ENCODE measurements at places on chromosomes 5 and 9.

DNA sequence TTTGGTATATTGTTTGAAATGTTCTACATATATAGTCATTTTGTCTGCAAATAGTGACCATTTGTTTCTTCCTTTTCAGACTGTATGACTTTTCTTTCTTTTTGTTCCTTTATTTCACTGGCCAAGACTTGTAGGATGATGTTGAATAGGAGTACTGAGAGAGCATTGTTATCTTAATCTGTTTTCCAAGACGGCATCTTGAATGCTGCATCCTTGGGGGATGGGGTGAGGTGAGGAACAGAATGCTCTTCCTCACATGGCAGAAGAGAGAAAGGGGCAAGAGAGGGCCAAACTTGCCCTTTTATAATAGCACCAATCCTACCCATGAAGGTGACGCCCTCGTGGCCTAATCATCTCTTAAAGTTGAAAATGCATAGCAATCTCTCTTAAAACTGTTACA is 3.7 kb upstream of the ZNF510 start:
- no peak for DNase-seq

DNA sequence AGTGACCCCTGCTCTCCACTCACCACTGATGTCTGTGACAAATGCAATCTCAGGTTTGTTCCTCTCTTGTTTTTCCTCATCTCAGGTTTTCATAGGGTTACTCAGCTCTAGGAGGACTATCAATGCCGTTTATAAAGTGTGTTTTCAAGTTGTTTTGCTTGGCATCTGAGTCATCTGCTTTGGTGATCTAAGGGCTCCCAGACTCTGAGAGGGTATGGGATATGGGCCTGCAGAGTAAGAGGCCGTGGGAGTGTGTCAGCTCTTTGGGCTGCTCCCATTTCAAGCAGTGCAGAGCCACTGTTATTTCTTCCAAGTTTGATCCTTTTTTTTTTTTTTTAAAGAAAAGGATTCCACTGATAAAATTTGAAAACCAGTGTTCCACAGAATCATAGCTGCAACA is 46.3 kb downstream of the NNT start:
- DNase-seq: no peak

DNA sequence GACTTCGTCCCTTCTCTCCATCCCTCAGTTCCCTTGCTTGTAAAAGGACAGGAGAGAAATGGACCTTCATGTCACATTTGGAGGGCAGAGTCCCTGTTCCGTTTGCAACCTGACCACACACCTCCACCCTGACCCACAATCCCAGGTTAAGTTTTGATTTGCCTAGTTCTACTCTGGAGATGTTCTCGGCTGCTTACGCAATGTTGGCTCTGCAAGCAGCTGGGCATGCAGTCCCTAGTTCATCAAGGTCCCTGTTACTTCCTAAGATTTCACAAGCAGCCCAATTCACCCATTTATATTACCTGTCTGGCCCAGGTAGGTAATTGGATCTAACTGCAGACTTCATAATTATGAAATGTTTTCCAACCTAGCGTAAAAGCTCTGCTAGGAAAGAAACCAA is 28.8 kb downstream of the SLIT3 start:
- DNase-seq: no peak

- no peak for DNase-seq
Observed at GRCh38 chr9:89765211-89765946, 160.6 kb downstream of the GADD45G start.

DNA sequence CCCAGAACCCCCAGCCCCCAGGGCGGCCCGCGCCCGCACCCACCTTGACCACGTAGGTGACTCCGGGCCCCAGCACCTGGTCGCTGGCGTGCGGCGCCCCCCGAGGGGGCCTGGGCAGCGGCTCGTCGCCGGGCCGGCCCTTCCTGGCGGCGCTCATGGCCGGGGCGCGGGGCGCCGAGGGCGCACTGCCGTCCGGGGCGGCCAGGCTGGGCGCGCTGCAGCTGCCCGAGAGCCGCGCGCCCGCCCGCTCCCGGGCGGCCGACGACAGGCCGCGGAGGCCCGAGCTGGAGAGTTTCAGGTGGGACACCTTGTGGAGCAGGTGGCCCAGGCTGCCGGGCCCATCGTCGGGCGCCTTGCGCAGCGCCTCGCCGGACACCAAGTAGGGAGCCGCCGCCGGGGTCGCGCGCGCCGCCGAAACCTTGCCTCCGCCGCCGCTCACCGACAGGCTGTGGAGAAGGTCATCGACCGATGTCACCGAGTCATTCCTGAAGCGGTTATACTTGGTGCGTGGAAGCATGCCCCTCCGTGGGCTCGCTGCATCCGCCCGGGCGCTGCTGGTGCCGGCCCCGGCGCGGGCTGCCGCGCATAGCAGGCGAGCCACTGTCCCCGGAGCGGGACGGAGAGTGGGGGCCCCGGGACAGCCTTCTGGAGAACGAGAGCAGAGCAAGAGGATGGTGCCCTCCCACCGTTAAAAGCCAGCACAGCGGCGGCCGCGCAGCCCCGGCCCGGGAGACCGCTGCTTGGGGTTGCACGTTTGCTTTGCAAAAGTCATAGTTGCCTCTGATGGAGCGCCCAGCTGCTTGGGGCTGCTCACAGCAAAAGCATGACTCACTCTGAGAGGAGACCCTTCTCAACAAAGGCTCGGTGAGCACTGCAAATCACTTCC is at the start of gene SHC3:
SHC3 (minus strand) TSS at position 875 of the 886 bp plus-strand sequence; CDS start at position 517, 358 bp downstream.
- DNase-seq: no peak

DNA sequence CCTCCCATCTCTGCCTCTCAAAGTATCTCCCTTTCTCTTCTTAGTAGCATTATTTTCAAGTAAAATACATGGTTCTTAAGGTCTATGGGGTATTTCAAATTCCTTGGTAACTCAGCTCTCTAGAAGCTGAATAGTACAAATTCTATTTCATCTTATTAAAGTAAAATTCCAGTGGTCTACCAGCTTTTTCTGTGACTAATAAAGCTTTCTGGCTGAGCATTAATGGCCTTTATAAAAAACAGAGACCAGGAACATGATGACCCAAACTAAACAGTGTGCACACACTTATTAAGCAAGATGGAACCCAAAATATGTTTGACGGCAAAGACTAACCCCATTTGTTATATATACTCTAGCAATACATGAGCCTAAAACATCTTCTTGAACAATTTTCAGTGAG is 142.6 kb downstream of the OR2K2 start:
- no peak for DNase-seq

GRCh38 chr5:3220638-3221288 is 374.9 kb upstream of the IRX1 start:
- DNase-seq: no peak

DNA sequence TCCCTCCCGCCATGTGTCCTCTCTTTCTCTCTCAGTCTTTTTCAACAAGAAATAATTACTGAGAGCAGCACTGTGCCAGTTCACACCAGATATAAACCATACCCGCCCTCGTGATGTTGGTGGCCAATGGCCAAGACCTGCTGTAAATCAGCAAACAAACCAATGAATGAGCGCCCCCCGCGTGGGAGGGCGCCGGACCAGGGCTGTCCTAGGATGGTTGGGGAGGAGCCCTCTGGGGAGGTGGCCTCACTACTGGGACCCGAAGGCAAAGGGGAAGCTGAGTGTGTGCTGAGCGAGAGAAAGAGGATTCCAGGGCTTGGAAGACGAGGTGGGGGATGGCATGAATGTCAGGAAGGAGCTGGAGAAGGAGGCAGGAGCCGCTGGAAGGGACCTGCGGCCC is 51.2 kb upstream of the BARHL1 start:
- DNase-seq: no peak

DNA sequence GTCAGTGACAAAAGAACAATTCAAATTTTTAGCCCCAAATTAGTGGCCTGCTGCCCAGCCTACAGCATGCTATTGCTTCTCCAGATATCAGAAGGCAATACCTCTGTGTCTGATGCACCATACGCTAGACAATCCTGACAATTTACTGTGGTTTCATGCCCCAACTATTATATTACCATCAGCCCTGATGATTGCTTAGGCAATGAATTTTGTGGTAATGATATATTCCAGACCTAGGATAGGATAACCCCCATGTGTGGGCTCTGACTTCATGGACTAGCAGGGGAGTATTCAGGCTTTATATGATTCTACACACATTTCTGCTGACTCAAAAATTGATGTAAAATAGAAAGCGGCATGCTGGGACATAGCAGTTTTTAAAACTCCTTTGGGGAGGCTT is 168.7 kb upstream of the FST start:
- DNase-seq: no peak

- DNase-seq: no peak
Observed at GRCh38 chr5:33713136-33713765, 178.5 kb downstream of the ADAMTS12 start.

DNA sequence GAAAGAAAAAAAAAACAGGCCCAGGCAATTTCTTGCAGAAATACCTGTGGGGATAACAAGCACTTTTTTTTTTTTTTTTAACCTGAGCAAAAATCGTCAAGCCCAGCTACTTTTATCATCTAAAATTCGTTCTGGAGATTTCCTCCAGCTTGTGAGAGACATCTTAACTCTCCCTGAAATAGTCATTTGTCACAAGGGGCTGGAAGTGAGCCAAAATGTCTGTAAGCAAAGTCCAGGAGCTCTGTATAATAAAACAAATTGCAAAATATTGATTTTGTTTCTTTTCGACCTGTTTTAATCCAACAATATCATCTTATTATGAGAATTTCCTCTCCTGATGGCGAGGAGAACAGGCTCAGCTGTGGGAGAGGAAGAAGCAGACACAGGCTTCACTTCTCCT is 168.4 kb downstream of the TTLL11 start:
- no peak for DNase-seq

DNA sequence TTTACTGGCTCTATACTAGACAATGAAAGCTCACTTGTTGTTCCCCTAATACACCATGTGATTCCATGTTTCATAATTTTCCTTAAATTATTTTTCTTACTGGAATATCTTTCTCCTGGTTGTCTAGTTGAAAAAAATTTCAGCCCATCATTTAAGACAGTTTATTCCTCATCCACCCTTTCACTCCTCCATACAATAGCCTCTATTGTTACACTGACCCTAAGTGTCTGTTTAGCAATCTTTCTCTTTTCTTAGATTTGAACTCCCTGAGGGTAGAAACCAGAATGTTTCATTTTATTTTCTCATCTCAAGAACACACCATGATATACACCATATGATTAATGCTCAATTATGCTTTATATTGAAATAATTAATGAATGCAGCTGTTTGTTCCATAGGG is 413.4 kb upstream of the ITGA1 start:
- no peak for DNase-seq

DNA sequence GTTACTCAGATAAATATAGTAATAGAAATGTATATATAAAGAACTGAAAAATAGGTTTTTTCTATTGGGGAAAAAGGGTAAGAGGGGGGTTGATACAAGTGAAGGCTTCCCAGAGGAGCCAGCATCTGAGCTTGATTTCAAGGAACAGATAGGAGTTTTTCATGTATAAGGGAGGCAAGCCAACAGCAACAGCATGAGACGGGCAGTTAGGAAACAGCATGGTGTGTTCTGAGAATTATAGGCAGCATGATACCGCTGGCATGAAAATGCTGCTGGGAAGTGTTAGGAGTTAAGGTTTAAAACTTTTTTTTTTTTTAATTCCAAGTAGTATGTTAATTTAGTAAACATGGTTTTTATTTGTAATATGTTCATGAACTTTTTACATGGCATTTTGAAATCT is 9.7 kb downstream of the CDC37L1 start:
- no peak for DNase-seq

GRCh38 chr9:31166516-31166915 is 1217.9 kb upstream of the ACO1 start:
- no peak for DNase-seq

All from iPS DF 6.9 (cell line).